ENCODE measurements at places on chromosomes 5 and 9.

DNA sequence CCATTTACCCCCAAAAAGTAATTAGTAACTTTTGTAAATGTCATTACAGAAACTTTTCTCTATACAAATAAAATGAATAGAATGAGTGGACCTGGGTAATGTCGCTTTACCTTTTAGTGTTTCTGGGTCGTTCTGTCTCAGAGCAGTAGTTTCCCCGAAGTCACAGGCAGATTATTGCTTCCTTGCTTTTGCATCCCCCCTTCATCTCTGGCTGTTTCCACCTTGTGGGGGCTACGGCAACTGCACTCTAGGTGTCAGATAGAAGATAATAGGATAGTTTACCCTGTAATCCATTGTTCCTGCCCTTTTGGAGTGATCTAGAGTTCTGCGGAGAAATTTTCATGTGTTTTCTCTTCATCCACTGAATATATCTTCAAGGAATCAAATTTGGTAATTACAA, 68.7 kb downstream of the PRR16 start:
- DNase-seq = no peak

- DNase-seq = no peak
These were observed 55.3 kb downstream of the RANBP17 start for GRCh38 chr5:170917113-170917512.

GRCh38 chr9:129282272-129282671, 104.2 kb upstream of the IER5L start:
- no peak for DNase-seq

- peak; percentile 41 for DNase-seq
These were observed 1.2 kb downstream of the USP20 start for GRCh38 chr9:129836311-129837007.

DNA sequence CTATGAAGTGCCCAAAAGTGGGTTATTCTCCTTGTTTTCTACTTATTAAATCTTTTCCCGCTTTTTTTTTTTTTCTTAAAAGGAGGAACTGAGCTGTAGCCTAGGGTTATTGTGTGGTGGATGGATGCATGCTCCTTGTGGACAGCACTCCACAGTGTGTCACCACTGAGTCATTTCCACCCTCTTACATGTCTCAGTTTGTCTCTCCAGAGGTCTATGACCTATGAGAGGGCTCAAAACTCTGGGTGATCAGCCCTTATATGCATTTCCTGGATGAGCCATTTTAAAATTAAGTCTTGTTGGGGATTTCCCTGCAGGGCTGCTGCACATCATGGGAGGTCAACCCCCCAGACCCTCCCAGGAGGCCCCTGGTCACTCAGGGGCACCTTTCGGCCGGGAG, 102.2 kb upstream of the MOCS2 start:
- DNase-seq = no peak

DNA sequence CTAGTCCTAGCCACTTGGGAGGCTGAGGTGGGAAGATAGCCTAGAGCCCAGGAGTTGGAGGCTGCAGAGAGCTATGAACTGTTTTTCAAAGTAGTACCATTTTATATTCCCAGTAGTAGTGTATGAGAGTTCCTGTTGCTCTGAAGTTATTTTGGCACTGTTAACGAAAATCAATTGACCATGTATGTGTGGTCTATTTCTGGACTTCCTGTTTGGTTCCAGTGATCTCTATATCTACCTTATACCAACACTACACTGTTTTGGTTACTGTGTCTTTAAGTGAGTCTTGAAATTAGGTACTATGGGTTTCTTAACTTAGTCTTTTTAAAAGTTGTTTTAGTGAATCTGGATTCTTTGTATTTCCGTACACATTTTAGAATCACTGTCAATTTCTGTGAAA, 13.6 kb downstream of the SLF1 start:
- no peak for DNase-seq

GRCh38 chr5:170296935-170297588, 515 bp downstream of the LCP2 start:
- no peak for DNase-seq

- no peak for DNase-seq
These were observed 133.3 kb upstream of the ELL2 start for GRCh38 chr5:96094904-96095303.

DNA sequence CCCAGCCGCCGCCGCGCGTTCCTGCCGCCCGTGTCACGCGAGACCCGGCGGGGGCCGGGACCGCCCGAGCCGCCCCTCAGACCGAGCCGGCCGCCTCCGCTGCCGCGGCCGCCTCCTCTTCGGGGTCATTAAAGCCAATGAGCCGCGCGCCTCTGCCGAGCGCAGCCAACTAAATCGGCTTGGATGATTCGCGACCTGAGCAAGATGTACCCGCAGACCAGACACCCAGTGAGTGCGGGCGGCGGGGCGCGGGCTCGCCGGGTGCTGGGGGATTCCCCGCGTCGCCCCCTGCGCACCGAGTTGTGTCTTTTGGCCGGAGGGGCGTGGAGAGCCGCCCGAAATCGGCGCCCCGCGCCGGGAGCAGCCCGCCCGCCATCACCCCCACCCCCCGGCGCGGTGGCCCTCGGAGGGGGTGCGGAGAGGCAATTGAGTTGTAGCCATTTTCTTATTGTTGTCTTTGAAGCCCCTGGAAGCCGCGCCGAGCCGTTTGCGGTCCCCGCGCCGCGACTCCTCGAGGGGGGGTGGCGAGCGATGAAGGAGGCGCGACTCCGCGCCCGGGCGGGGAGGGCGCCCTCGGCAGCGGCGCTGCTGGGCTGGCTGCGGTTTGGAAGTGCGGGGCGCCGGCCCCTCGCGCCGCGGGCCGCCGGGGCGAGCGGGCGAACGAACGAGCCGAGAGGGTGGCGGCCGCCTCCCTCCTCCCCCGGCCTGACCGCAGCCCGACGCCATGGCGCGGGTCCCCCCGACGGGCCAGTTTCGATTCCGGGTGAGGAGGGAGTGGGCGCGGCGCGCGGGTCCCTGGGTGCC, 1.0 kb downstream of the TLE4 start:
- peak; percentile 42 for DNase-seq

GRCh38 chr5:128009403-128009802, 74.2 kb upstream of the SLC12A2 start:
- DNase-seq = no peak

GRCh38 chr9:19788614-19789271, at the start of gene SLC24A2:
Gene SLC24A2 (minus strand): TSS chr9:19789037.
- DNase-seq = no peak

GRCh38 chr5:171499611-171500010, 80.2 kb downstream of the FGF18 start:
- DNase-seq = no peak

- DNase-seq = no peak
These were observed 68.6 kb downstream of the GDNF start for GRCh38 chr5:37771203-37771611.

DNA sequence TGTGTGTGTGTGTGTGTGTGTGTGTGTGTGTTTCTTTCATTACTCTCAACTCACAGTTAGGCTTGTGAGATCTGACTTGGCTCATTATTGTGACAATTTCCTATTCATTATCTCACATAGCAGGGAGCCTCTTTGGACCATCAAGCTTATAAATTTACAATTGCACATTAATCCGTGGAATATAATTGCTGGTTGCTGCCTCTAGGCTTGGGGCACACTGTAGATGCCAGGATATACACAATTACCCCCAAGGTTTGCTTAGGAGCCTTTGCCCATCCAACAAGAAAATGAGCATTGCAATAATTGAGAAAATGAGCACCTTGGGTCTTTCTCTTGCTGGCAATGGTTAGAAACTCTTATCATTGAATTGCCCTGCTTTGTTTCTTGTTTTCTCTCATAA, 161.6 kb upstream of the DMRTA1 start:
- no peak for DNase-seq

GRCh38 chr9:127907867-127908659, 8.7 kb upstream of the ST6GALNAC6 start:
- DNase-seq = no peak

DNA sequence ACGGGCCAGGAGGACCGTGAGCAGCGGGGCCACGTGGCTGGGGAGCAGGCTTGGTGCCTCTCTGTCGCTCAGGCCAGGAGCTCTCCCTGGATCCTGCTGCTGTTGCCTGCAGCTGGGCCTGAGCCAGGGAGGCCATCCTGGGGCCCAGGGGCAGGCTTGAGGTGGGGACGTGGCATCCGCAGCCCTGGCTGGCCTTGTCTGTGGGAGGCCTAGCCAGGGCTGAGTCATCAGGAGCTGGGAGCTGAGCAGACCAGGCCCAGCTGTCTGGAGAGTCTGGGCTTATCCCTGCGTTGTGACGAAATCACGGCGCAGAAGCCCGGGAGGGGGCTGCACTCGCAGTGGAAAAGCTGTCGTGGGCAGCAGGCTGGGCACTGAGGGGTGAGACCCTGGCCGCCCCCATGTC, 138.8 kb upstream of the COL5A1 start:
- DNase-seq = no peak

DNA sequence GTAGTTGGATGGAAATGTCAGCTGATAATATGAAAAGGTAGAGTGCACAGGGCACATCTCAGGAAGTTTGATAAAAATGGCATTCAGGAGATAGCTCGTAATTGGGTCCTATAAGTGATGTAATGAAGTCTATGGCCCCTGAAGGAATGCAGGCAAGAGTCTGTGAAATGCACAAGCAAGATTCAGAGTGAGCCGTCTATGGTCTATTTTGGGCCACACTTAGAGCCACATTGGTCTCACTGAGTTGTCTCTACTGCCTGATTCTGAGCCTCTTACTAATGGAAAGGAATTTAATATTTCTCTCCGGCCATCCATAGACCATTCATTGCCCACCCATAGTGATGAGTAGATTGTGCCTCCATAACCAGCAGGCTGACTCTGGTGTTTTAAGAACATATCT, 111.3 kb upstream of the KCNN2 start:
- no peak for DNase-seq

DNA sequence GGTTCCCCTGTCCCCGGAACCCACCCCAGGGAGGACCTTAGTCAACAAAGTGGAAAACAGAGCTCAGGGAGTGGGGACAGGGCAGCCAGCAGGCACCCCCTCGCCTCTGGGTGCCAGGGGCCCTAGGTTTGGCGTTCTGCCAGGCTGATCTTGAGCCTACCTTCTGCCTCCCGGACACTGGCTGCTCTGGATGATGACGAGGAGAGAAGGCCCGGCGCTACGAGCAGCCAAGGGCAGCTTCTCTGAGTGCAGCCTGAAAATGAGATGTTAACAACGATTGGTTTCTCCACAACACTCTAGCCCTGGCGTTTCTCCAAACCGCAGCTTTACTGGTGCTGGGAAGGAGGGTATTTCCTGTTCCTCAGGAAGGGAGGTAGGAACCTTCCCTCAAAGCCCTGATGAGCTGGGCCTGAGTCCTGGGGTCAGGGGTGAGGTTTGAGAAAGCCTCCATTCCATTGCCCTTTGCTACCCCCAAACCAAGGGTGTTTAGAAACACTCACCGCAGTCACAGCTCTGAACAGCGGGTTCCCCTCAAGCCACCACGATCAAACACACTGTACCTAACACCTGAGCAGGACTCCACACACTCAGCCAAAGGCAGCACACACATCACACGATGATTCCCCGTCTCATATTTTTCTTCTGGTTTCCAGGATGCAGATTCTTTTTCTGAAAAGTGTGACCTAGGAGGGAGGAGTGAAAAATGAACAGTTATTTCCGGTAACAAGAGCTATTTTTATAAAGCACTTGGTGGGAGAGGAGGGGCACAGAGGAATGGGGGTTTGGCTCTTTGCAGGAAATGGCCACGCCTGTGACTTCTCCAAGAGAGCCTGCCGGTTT, at the start of gene STING1:
Gene STING1, minus strand, starts transcription at position 709 of the 840 bp plus-strand sequence. CDS start 1,054 bp downstream, outside the sequence.
- peak; percentile 79 for DNase-seq

GRCh38 chr9:22645893-22646292, 199.3 kb downstream of the DMRTA1 start:
- no peak for DNase-seq

- DNase-seq = no peak
These were observed 98.3 kb downstream of the GDA start for GRCh38 chr9:72247549-72247948.
